Frontal cortex (tissue), 4 donors: ENCODE measurements at places on chromosomes 7 and 10. TPM values are rescaled to one million over a fixed set of nuclear protein-coding genes. Genes with fewer than 3 reads are reported as not detected.
A peak's percentile ranks its signal among the peaks of the same experiment; 100 is the strongest.

Gene ATP6V1F
- total RNA-seq, result 74.6 TPM

Gene MALRD1
- total RNA-seq, result 1.2 TPM

- DNase-seq, result no peak
These were observed 56.3 kb downstream of the PLXNA4 start for GRCh38 chr7:132519936-132520335.

- DNase-seq, result no peak
These were observed 27.5 kb upstream of the ZCCHC24 start for GRCh38 chr10:79472951-79473350.

DNA sequence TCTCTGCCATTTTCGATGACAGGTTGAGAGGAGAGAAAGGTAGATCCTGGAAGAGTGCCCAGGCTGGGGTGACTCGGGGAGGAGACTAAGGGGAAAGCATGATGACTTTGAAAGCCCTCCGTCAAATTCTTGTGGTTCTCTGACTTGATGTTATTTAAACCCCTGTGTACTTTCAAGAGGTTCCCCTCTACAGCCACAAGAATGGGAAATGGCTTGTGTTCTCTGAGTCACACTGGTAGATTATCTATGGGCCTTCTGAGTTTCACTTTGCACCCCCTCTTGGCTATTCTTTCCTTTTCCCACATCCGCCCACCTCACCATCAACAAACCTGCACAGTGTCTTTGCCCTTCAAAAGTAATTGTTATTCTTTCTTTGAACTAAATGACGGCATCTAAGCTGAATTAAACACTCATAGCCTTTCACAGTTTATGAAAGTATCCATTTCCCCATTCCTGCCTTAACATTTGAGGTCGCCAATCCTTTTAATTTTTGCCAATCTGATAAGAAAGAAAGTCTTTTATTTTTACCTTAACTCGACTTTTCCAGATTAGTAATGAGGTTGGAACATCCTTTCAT is 24.1 kb downstream of the PRF1 start:
- no peak for DNase-seq

- no peak for DNase-seq
These were observed 49.8 kb upstream of the DUSP5 start for GRCh38 chr10:110447886-110448285.

Gene AFAP1L2
- total RNA-seq, result 6.1 TPM

Gene MIOS
- 72.2 TPM for total RNA-seq

DNA sequence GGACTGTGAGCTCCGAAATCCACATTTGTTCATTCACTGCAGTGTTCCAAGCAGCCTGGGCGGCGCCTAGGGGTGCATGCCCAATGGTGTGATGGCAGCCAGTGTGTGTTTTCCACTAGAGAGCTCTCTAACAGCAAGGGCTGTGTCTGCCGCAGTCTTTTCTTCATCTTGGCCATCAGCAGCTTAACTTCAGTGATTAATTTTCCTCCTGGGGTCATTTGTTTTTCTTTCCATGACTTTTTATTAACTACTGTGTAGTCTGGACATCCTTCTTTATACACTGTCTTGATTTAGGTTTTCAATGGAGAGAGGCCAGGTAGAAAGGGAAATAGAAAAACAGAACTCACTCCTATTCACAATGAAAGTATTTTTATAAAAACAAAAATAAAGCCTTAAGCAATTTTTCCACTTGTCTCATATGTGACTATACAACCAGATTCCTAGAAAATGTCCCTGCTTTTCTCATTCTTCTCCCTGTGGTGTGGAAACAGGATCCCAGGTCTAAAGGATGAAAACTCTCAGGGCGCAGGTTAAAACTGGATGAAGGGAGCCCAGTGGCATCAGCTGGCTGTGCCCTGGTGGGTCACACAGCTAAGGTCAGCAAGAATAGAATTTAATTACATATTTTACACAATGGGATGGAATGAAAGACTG is 176.8 kb downstream of the PKD1L1 start:
- DNase-seq, result no peak

GRCh38 chr7:94303695-94304094 is 91.0 kb upstream of the COL1A2 start:
- no peak for DNase-seq

DNA sequence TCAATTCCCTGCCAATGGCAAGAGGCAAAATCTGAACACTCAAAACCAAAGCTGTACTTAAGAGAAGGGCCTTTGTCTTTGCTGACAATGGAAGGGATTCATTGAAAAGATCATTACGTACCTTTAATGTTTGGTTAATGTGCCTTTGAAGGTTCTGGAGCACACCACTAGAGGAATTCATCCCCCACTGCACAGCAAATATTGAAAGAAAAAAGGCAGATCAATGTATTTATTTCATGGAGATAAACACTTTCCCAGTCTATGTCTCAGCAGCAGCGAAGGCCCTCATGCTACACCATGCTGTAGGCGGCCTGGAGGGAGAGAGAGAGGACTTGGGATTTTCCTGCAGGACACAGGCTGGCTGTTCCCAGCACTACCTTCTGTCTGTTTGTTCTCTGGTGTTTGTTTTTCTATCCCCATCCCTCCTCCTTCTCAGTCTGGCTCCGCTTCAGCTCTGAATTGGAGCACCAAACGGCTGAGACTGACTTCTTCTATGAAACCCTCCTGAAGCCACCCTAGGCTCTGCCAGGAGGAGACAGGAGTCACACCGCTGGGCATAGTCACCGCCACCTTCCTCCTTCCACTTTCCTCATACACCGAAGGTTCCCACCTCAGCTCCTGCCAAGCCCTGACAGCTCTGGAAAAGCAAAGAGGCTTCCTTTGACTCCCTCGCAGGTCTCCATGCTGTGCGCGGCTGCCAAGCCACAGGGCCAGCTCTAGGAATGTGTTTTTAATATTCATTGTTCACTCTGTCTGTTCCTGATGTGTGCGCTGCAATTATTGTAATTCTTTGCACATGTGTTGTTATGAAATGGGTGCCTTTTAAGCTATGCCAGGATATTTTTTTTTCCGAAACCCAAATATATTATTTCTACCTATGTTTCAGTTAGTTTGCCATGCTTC is 301.5 kb downstream of the FZD1 start:
- DNase-seq, result no peak

- no peak for DNase-seq
These were observed 107.2 kb upstream of the RELN start for GRCh38 chr7:104096683-104097082.

Gene SYT15
- 0.82 TPM for total RNA-seq

DNA sequence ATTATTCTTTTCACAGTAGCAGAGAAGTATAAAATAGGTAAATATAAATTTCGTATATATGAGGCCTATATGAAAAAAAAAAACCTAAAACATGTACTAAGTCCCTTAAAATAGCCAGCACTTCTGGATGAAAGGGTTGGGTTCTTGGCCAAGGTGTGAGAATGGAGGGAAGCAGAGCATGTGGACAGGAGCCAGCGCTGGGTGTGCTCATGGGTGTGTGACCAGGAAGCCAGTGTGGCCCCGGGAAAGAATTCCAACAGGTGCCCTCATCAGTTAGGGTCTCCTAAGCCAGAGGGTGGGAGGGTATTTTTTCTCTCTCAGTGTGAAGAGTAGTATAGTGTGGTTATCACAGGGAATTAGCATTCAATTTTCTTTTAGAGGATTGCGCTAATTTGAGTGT is 401.9 kb upstream of the IGFBP3 start:
- DNase-seq, result no peak

Gene PDK4
- total RNA-seq, result 2.9 TPM

DNA sequence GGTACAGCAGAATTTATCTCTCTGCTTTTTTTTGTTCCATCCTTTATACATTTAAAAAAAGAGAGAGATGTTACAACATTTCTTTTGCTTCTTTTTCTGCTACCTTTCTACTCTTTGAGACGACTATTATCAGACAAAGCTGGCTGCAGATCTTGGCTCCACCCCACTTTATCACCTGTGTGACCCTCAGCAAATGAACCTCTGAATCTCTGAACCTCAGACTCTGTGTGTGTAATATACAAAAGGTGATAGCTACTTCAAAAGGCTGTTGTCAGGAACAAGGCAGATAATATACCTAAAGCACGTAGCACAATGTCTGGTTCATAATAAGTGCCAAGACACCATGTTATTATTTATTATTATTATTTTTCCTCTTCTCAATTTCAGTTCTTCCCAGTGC is 32.6 kb upstream of the UBE2D1 start:
- DNase-seq, result no peak

- DNase-seq, result no peak
These were observed 42.8 kb downstream of the NIPSNAP2 start for GRCh38 chr7:56007167-56007652.

DNA sequence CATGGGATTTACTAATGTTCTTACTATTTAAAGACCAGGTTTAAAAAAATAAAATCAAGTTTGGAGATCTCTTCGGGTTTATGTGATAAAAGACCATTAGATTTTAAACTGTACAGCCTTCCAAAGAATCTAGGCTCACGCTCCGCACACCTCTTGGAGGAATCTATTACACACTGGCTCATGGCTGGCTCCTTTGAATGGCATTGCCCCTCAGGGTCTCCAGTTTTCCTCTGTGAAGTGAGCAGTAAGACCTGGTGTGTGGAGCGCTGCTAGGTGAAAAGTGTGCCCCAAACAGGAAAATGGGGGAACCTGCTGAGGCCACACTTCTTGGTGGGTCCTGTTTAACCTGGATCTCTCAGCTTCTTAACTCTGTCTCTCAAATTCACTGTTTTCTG is 142.3 kb downstream of the KAT6B start:
- DNase-seq, result no peak

Gene MRC1
- total RNA-seq, result 3.7 TPM

Gene GRM3
- total RNA-seq, result 155 TPM

GRCh38 chr7:159109653-159110035 is 35.0 kb downstream of the VIPR2 start:
- no peak for DNase-seq

DNA sequence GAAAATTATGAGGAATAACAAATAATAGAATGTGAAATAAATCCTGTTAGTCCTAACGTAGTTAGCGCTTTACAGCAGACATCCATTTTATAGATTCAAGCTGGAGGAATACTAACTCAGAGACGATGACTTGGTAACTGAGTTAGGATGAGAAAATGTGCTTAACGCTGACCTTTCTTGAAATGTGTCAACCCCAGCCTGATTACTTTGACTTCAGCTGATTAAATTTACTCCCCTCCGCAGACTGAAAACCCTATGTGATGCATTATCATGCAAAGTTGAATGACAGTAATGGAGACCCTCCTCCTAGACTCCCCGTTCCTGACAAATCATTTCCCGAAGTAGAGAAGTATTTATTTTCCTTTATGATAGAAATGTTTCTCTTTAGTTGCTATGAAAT is 54.5 kb downstream of the WDFY4 start:
- no peak for DNase-seq

Gene HNRNPF
- 97.4 TPM for total RNA-seq

- no peak for DNase-seq
These were observed 16.1 kb upstream of the TMEM178B start for GRCh38 chr7:141057788-141058187.

GRCh38 chr10:127945341-127945758 is 38.4 kb downstream of the PTPRE start:
- DNase-seq, result no peak

GRCh38 chr7:21352540-21353387 is 75.1 kb upstream of the SP4 start:
- no peak for DNase-seq

Gene SPDYE5
- not detected for total RNA-seq

DNA sequence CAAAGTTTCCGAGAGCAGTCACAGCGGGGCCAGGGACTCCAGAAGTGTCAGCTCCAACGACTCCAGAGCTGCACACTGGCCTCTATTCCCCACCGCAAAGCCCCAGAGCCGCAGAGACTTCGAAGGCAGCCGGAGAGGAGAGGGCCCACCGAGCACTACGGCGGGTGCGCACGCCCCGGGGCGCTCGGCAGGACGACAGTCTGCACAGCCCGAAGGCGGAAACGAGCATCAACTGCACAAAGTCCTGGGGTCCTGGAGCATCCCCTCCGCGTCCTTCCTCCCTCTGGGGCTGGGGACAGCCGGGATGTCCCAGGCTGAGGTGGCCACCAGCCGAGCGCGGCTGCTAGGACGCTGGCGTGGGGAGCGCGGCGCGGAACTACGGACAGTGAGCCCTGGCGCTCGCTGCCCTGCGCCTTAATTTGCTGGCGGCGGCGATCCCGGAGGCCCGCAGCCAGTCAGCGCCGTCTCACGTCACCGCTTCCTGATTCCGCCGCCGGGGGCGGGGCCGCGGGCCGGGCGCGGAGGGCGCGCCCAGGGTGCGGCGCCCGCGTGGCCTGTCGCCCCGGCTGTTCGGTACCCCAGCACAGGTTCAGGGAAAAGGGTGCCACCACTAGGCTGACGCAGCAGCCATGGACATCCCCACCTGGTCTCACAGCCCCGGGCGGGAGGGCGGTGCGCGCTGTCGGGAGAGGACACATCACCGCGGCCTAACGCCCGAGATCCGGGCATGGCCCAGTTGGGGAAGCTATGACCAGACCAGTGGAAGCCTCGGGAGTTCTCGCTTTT is at the start of gene TBX20:
TBX20 (minus strand) TSS at position 391 of the 786 bp plus-strand sequence. CDS start 480 bp downstream, outside the sequence.
- peak; percentile 25 for DNase-seq

GRCh38 chr10:131474416-131474815 is 162.9 kb upstream of the TCERG1L start:
- DNase-seq, result no peak

GRCh38 chr10:74837743-74838142 is 11.3 kb downstream of the KAT6B start:
- no peak for DNase-seq

DNA sequence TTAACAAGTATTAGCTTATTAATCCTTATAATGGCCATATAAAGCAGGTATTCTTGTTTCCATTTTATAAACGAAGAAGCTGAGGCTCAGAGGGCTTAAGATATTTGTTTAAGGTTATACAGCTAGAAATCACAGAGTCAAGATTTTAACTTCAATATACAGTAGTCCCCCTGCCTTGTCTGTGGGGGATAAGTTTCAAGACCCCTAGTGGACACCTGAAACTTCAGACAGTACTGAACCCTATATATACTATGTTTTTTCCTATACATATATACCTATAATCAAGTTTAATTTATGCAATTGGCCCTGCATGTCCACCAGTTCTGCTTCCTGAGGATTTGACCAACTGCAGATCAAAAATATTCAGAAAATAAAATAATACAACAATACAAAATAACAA is 44.4 kb upstream of the STRIP2 start:
- DNase-seq, result no peak
